ENCODE measurements at places on chromosomes 4 and X.

GRCh38 chrX:16638533-16638932 lies 11.4 kb upstream of the S100G start:
- no peak for DNase-seq

- DNase-seq: no peak
These were observed 43.5 kb upstream of the ZNF518B start for GRCh38 chr4:10500776-10501175.

- DNase-seq: no peak
These were observed 36.5 kb upstream of the PPM1K start for GRCh38 chr4:88320780-88321373.

GRCh38 chrX:24097741-24098260 lies 43.0 kb downstream of the EIF2S3 start:
- DNase-seq: no peak

DNA sequence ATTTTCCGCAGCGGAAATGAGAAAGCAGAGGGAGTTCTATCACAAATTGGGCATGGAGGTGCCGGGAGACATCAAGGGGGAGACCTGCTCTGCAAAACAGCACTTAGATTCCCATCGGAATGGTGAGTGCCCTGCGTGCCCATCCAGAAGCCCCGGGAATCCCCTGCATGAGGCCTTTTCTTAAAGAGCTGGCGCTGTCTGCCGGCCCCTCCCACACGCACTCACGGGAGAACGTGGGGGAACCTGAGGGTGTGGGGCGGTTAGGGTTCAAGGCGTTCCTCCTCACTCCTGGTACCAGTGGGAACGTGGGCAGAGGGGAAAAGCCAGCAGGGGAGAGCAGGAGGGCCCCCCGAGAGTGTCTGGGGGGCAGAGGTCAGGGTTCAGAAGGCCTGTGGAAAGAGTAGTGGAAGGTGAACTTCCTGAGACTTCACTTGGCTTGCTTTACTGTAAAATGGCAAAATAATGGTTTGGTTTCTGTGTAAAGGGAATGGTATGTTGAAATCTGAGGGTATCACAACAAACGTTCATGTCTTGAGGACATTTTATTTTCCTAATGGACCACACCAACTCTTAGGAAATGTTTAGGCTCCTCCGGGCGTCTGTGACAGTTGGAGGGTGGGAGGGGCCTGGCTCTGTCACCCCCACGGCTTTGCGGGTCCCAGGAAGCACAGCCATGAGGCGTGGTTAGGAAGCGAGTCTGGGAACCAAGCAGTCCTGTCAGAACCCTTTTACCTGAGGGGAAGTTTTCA lies 38.0 kb downstream of the PCGF3 start:
- DNase-seq: peak; percentile 35

DNA sequence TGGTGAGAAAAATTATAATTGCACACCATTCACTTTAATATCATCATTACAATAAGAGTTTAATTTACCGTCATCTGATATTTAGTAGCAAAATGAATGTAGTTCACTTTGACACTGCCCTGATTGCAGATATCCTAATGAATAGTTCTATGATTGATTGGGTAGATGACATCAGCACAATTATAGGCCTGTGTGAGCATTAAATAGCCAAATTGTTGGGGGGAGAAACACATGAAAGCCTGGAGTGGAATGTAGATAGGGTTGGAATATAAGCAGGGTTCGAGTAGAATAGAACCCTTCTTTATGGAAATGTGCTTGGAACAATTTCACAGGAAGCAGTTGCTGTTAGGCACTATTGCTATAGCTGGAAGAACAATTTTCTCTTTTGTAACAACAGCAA lies 1526.2 kb downstream of the RPA4 start:
- no peak for DNase-seq

DNA sequence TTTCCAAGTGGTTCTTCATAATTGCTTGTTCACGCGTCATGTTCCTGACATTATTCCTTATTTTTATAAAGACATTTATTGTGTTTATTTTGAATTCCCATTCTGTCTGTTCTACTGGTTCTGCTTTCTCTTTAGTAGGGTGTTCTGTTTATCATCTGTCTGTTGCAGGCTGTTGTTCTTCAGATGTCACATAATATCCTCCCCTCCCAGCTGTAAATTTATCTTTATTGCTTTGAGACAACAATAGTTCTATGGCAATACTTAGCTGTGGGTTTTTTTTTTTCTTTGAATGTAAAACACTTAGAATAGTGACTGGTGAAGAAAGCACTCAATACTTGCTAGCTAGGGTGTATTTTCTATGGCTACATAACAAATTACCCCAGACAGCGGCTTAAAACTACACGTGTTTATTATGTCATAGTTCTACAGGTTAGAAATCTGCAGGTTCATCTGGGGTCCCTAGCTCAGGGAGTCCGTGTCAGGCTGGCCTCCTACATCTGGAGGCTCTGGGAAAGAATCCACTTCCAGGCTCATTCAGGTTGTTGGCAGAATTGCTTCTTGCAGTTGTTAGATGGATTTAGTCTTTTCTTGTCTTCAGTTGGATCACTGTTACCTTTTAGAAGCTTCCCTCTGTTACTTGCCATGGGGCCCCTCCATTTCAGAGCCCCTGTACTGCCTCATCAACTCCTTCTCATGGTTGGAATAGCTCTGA lies 63.4 kb upstream of the ENPEP start:
- DNase-seq: no peak

GRCh38 chr4:86554646-86555045 lies 39.5 kb upstream of the PTPN13 start:
- DNase-seq: no peak

- no peak for DNase-seq
These were observed 261.0 kb upstream of the NDST3 start for GRCh38 chr4:117773064-117773936.

GRCh38 chr4:77538574-77539157 lies 67.0 kb upstream of the CXCL13 start:
- no peak for DNase-seq

DNA sequence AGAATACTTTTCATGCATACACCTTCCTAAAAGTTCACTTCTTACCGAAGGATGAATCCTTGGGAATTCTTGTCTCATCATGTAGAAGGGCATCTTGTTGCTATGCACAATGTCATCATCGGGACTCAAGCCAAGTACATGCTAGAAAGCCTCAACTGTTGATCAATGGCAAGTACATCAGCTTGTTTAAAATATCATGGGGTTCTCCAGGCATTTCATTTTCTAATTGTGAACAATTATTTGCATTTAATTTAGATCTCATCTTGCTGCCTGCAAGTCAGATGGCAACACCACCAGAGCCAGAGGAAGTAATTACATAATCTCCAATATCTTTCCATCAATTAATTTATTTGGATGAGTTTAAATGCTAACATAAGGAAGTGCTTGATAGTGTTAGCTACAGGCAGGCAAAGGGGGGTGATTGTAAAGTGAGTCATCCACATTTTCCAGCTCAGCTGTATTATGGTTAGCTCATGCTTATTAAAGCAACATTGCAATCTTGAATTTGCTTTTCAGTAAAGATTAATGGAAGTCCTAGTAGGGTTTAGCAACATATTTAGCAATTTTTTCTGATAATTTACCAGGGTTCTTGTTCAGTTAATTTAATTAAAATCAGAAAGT lies 356.5 kb downstream of the CBLL2 start:
- DNase-seq: no peak

DNA sequence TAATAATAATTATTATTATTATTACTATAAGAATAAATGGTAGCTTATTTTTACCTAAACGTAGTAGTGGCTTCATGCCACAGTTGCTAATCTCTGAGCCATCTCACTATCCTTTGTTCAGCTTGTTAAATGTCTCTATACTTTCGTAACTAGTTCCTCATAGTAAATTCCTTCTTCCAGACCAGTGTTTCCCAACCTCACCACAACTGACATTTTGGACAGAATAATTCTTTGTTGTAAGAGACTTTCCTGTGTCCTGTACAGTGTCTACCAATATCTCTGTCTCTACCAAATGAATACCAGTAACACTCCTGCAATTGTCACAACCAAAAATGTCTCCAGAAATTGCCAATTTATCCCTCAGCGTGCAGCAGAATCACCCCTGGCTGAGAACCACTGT lies 1040.9 kb downstream of the DMD start:
- DNase-seq: no peak

DNA sequence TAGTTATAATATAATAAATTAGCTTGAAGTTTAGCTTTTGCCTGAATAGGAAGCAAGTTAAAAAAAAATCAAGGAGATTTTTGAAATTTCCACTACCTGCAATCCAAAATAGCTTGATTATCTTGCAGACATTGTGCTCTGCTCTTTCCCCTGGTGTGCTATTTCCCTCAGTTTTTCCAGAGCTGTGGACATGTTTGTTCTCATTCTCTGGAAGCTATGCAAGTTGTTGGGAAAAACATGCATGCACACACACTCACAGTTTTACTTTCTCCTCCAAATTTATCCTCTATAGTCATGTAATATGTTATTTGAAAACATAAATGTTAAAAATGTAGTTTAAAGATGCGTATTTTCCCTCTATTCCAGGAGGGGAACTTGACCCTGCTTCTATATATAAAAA lies 225.8 kb upstream of the ARSJ start:
- DNase-seq: no peak

DNA sequence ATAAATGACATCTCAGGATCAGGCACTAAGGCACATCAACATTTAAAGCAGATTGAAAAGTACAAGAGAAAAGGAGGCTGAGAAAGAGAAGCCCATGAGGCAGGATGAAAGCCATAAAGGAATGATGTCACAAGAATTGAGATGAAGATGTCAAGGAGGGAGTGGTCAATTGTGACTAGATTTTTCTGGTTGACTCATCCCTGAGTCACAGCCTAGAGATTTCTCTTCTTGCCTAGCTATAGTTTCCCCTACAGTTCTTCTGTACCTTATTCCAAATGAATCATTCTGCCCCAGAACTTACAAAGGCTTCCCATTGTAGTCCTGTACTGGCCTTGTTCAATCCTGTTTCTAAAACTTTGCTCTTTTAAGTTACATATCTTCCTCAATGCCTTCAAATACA lies 3.4 kb upstream of the USP53 start:
- DNase-seq: no peak

DNA sequence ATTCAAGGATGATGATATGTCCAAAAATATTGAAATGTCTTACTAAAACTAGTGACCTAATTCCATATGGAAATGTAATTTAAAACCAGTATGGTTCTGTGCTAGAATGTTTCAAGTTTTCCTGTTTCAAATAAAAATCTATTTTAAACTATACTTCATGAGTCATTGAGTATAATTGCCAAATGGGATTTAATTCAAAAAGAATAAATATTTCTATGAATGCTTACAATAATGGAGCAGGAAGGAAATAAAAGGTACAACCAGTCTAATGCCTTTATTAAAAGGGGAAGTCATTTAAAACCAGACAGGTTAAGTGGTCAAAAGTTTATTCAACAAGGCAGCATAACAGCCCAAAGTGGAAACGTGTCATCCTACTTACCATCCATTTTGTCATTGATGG lies 2347.1 kb downstream of the PCDH7 start:
- DNase-seq: no peak

DNA sequence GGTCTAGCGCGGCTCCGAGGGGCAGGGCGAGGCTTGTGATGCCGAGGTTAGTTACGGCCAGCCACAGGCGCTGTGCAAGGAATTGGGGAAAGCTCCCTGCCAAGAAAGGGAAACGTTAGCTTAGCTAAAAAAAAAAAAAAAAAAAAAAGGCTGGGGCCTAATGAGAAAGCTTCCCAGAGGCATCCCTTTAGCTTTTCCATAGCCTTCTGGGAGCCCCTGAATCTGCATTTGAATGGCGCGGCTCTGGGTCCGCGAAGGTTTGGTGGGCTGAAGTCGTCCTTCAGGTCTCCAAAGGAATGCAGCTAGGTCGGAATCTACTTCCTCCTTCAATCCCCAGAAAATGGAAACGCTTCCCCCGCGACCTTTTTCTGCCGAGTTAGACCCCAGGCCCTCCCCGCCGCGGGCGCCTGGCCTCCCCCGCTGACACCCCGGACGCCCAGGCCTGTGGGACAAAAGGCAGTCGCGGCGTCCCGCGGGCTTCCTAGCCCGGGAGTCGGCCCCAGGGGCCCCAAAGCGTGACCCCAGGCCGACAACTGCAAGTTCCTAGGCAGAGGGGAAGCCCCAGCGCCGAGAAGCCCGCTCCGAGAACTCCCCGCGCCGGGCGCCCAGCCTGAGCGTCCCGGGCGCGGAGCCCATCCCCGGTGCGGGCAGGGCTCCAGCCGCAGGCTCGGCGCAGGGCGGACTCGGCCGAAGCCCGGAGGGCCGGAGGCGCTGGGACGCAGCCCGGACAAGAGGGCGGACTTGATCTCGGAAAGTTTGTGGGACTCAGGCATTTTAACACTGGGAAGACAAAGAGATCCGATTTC lies 605 bp upstream of the FAT1 start:
- DNase-seq: peak; percentile 57

- no peak for DNase-seq
These were observed 1.2 kb downstream of the TADA2B start for GRCh38 chr4:7044137-7044930.

- no peak for DNase-seq
These were observed 240.0 kb downstream of the FRMPD4 start for GRCh38 chrX:12378253-12378652.

GRCh38 chr4:187814737-187815465 lies 180.7 kb upstream of the ZFP42 start:
- peak; percentile 55 for DNase-seq

GRCh38 chr4:107213410-107213809 lies 177.3 kb upstream of the DKK2 start:
- DNase-seq: no peak

DNA sequence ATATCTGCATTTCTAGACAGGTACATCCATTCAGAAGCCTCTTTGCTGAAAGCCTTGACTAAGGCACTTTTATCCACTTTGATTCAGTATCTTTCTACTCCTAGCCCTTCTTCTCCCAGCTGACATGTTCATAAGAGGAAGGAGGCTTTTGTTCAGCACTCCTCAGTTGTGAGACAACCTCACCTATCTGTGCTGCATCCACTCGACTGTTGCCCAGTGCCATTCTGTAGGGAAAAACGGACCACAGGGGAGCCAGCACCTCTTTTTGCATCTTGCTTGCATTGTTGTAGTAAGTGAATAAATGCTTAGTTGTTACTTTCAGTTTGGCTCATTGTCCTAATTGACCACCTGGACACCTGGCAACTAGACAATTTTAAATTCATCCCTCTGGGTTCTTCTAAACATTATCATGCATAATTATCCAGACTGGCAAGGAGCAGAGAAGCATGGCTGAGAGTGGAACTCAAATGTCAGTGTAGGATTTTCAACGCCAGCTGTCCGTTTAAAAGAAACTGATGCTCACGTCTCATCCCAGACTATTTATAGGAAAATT lies 83.8 kb upstream of the BOD1L1 start:
- DNase-seq: no peak

- no peak for DNase-seq
These were observed 12.7 kb upstream of the UBA6 start for GRCh38 chr4:67713529-67714247.

- DNase-seq: no peak
These were observed 36.4 kb downstream of the CCDC149 start for GRCh38 chr4:24876431-24876830.
